NCI-H187 (cell line): ENCODE measurements at places on chromosomes 3 and 15.

GRCh38 chr3:87161417-87161816 lies 65.7 kb upstream of the CHMP2B start:
- DNase-seq = no peak

DNA sequence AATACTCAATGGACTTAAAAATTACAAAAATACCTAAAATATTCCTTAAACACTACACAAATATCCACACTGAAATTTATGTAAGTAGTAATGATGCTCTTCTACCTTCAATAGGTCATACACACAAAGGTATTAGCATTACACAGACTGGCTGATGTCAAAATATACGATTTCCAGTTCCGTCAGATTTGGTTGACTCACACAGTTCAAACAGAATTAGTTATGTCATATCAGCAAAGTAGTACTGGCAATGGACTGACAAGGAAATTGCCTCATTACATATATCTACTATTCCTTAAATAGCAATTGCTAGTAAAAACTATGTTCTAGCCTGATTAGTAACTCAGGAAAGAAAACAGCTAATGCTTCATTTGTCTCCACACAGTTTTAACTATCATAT lies 70.8 kb downstream of the ADAM10 start:
- DNase-seq = no peak

- no peak for DNase-seq
Observed at GRCh38 chr3:46675843-46676567, 17.5 kb downstream of the ALS2CL start.

GRCh38 chr3:183844606-183845005 lies 19.2 kb upstream of the MAP6D1 start:
- no peak for DNase-seq

DNA sequence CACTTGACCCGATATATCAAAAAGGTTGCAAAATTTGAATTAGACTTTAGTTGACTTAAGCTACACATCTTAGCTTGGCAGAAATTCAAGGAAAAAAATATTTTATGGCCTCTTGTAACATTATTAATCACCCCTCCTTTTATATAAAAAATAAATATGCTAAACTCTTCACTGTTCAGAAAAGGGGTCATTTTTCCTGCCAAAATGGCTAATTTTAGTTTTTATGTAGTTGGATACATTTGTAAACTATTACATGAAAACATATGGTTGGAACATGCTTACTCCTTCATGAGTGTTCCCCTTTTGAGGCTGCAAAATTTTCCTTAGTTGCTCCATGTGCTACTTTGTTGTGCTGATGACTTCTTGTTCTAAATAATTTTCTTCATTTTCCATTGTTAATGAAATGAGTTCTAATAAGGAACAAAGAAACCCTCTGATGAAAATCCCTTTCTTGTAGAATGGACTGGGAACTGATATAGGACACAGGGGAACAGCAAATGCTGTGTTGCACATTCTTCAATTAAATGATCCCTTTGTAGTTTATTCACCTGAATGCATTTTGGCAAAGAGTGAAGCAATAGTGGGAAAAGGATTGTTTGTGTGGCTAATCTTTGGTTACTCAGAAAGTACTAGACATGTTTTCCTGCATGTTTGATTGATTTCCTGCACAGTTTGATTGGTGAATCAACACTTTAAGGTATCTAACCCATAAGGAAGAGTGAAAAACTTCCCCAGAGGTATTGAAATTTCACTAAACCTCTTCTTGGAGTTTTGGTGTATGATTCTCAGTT lies 349.3 kb downstream of the TIGIT start:
- no peak for DNase-seq

DNA sequence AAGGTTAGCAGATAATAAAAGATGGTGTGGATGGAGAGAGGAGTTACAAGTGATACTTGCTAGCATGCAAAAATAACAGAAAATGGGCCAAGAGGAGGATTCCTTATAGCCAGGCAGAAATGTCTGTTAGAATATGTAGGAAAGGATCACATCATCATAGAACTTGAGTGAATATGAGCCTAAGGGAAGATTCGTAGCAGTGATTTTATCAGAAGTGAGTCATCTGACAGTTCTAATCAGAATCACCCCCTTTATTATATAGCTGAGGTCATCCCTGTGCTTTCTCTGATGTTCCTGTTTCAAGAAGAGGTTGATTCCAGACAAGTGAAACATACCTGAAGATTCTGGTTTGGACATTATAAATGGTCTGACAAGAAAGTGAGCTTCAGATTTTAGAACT lies 22.9 kb downstream of the EXOG start:
- no peak for DNase-seq

DNA sequence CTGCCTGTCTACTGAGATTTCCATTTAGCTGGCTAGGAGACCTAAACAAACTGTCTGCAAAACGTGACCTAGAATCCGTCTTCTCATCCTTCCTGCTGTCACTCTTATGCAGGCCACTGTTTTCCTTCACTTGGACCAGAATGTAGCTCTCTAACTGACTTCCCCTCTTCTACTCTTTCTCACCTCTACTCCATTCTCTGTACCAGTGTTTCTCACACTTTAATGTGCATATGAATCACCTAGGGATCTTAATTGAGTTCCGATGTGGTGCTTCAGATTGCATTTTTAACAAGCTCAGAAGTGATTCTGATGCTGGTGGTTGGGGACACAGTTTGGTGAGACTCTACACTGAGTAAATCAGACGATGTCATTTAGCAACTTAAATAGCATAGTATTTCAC lies 1.6 kb upstream of the GBE1 start:
- DNase-seq = no peak

GRCh38 chr3:32577581-32578556 lies 7.2 kb upstream of the DYNC1LI1 start:
- no peak for DNase-seq

GRCh38 chr3:195394024-195394423 lies 48.8 kb downstream of the ACAP2 start:
- DNase-seq = no peak

DNA sequence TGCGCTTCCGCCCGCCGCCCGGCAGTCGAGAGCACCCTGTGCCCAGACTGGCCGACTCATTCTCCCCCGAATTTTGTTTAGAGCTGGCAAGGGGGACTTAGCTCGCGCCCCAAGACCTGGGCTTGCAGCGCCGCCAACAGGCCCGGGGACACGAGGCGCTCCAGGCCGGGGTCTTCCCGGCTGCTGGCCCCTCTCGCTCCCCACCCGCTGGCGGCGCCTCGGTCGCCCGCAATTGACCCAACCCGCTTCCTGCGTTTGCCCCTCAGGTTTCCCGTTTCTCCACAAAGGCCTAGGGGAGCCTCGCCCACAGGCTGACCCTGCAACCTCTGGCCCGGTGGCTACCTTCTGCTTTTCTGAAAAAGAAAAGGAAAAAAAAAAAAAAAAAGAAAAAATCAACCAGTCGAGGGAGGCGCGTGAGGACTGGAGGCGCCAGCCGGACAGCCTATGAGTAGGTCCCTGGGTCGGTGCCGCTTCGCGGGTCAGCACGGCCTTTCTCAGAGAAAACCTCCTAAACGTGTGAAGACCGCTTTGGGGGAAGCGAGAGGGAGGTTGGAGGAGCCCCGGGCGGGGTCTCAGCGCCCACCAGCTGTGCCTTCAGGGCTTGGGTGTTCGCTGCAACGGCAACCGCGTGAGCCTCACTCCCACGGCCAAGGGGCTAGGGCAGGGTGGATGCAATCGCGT lies 7.2 kb downstream of the FOXL2 start:
- DNase-seq = no peak

- DNase-seq = no peak
Observed at GRCh38 chr3:4849136-4849535, 130.1 kb upstream of the BHLHE40 start.

DNA sequence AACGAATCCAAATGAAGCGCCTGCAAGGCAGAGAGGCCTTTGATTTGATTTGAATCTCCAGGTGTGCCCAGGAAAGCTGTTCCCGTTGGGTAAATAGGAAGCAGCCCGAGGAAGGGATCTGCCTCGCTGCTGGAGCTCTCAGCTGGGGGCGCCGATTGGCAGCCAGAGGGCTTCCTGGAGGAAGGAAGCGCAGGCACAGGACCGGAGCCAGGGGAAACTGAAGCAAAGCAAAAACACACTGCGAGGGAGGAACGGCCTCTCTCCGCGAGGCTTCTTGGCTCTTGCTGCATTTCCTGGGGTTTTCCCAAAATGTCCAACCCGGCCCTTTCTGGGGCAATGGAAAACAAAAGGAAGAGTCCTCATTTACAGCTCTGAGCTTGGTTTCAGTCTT lies 80.3 kb downstream of the TMEM266 start:
- no peak for DNase-seq

- DNase-seq = no peak
Observed at GRCh38 chr3:168467115-168467714, 371.5 kb upstream of the GOLIM4 start.

DNA sequence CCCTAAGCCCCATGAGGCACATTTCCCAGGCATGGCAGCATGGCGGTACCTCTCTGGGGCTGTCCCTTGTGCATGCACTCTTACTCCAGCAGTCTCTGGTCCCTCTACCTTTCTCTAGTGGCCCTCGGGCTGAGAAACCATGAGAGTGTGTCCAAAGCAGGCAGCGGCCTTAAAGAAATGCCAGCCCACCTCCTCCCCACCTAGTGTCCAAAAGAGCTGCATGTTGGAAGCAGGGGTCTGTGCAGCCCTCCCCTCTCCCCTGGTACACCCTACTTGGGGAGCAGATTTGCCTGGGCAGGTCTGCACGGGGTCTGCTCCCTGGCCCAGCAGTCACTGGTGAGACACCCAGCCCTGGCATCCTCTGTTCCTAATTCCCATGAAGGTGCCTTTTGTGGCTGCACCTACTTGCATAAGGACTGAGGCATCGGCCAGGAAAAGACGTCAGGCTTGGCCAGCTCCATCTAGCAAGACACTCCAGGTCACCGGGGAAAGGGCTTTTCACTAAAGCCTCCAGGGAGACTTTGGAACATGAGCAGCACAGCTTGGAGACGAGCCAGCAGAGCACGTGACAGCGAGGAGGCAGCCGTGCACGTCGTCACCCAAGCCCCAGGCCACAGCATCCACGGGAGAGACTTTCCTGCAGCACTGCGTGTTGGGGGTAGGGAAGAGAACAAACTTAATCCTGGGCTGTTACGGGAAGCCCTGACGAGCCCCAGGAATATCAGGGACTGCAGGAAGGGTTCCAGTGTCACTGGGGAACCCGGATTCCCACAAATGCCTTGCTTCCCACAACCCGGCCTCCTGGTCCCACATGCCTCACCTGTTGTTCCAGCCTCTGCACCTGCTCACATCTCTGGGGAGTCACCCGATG lies 38.8 kb downstream of the TM2D3 start:
- DNase-seq = peak; percentile 80

- no peak for DNase-seq
Observed at GRCh38 chr3:15955968-15956367, 158.2 kb upstream of the ANKRD28 start.

DNA sequence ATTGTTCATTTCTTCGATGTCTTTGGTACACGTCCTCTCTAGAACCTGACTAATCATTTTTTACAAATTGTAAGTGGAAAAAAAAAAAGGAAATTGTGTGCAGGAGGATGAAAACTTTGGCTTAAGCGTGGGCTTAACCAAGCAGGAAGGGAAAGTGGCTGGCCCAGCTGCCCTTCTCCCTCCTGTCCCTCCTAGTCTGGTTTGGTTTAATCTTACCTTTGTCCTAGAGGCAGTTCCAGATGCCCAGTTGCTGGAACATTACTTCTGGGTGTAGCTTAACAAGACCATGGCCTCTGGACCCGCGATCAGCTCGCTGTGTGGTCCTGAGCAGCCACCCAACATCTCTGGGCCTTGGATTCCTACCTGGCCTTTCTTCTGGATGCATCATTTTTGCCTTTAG lies 15.4 kb downstream of the PAQR5 start:
- DNase-seq = no peak

DNA sequence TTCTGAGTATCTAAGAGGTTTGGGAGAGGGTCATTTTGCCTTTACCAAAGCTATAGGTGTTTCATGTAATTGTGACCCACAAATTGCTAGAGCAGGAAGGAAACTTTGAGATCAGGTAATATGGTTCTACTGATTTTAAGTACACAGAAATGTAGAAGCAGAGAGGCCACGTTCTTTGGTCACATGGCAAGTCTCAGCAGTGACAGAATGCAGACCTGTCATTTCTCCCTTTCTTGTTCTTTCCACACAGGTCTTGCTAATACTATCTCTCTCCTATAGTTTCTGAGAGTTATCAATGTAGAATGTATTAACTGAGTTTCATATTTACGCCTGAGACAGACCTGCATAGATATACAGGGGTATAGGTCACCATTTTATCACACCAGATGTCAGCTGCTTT lies 10.9 kb upstream of the RTP1 start:
- DNase-seq = no peak

DNA sequence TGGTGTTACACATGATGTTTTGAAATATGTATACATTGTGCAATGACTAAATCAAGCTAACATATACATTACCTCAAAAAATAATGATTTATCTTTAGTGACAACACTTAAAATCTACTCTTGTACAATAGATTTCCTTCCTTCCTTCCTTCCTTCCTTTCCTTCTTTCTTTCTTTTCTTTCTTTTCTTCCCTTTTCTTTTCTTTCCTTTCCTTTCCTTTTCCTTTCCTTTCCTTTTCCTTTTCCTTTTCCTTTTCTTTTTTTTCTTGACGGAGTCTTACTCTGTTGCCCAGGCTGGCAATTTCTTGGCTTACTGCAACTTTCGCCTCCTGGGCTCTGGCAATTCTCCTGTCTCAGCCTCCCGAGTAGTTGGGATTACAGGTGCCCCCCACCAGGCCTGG lies 170.5 kb downstream of the NLGN1 start:
- DNase-seq = no peak

DNA sequence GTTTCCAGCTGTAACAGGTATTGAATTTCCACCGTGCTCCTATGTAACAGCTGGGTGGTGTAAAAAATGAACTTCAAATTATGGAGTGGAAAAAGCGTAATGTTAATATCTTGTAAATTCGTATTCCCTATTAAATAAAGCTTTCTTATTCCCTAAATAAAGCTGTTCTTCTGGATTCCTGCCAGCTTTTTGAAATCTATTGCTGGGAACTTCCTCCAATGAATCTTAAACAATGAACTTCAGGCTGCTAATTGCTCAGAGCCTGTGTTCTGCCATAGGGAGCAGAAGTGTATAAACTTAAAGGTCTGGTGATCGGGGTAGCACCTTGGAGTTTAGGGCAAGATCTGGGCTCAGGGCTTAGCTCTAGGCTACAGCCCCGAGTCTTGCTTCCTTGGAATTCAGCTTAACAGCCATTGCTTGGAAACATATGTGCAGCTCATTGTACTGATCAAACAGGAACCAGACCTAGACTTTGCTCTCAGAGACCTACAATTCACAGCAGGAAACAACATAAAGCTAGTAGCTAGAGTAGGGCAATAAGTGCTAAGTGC lies 1.4 kb downstream of the ARL14 start:
- no peak for DNase-seq
